ENCODE measurements at places on chromosomes 12 and 14. TPM values are rescaled to one million over a fixed set of nuclear protein-coding genes. Genes with fewer than 3 reads are reported as not detected.
A peak's percentile ranks its signal among the peaks of the same experiment; 100 is the strongest.

GRCh38 chr12:95231190-95231589, 13.6 kb downstream of the VEZT start:
- no peak for DNase-seq

DNA sequence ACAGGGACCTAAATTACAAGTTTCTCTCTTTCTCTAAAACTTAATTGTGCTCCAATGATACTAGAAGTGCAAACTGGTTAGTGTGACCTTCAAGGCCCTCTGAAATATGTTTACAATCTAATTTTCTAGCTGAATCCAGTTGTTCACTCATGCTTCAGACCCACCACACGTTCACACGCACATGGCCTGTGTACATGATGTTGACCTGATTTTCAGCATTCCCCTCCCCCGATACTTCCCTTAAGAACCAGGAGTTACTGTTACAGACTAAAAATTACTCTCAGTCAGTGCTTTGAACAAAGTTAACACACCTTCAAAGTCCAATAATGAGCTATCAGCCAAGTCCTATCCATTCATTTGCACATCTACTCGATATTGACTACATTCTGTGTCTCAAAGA, 16.5 kb downstream of the MBIP start:
- DNase-seq = no peak

- DNase-seq = peak; percentile 94
Observed at GRCh38 chr14:54773171-54774006, 129.2 kb downstream of the GCH1 start.

DNA sequence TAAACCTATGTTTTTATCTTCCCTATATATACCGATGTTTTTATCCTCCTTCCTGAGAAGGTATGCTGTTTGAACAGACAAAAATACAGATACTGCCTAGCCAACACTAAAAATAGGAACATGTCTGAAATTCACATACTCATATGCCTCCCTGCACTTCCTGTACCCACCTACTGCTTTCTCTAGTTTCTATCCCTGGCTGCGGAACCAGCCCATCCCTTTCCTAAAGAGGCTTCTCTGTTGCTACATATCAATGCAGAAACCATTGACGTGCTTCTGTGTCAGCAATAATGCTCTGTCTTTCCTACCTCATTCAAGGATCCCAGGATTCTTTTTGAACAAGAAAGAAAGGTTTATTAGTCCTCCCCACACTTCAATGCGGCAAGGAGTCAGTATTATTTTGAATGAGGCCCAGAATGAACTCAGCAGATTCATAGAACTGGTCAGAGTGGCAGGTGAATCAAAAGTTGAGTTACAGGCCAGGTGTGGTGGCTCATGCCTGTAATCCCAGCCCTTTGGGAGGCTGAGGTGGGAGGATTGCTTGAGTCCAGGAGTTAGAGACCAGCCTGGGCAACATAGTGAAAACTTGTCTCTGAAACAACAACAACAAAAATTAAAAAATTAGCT, 67.8 kb upstream of the NAP1L1 start:
- no peak for DNase-seq

The ESRRB gene
- total RNA-seq = not detected

DNA sequence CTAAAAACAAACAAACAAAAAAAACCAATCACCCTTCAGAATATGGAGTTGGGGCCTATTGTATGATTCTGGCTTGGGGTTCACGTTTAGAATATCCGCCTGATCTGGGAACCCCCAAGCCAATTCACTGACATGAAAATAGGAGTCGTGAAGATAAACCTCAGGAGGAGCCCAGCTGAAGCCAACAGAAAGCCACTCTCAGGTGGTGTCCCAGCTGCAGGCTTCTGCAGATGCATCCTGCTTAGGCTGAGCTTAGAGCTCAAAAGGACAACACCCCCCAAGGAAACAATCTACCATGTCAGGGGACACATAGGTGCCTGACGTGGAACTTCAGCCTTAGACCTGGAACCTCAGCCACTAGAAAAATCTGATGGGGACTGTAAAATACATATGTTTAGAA, 51.9 kb downstream of the SYNE3 start:
- no peak for DNase-seq

The DACT1 gene
- total RNA-seq = 0.15 TPM

GRCh38 chr12:21502164-21502496, 541 bp downstream of the GOLT1B start:
- DNase-seq = no peak

GRCh38 chr14:88164906-88165534, 158.0 kb downstream of the KCNK10 start:
- no peak for DNase-seq

GRCh38 chr12:1050059-1050707, 59.2 kb downstream of the ERC1 start:
- no peak for DNase-seq

GRCh38 chr12:70283232-70283631, 40.0 kb downstream of the CNOT2 start:
- no peak for DNase-seq

The ARHGEF40 gene
- total RNA-seq = 11.1 TPM

DNA sequence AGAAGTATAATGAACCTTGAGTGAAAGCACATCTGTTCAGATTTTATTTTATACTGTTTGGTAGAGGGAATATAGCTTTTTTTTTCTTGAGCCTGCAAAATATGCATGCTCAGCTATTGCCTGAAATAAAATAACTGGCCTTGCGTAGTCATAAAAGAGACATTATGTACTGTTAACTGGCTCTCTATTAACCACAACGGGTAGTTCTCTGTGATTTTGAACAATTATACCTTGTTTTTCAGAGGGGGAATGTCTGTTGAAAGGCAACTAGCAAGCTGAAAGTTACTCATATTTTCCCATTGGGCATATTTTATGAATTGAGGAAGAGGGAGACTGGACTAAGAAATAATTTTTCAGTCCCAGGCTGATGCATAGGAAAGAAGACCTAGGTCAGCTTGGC, 62.6 kb downstream of the FIGNL2 start:
- DNase-seq = no peak

DNA sequence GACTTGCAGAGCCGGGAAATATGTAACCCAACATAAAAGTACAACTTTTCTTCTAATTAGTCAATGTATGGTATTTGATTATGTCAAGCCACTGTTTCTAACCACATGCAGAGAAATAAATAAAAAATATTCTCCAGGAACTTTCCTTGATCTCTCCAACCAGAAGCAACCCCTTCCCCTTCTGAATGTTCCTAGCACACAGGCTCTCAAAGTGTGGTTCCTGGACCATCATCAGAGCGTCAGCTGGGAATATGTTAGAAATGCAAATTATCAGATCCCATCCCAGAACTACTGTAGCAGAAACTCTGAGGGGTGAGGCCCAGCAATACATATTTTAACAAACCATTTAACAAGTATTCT, 21.0 kb upstream of the ITPR2 start:
- DNase-seq = no peak

The ADAM21 gene
- total RNA-seq = 0.08 TPM

DNA sequence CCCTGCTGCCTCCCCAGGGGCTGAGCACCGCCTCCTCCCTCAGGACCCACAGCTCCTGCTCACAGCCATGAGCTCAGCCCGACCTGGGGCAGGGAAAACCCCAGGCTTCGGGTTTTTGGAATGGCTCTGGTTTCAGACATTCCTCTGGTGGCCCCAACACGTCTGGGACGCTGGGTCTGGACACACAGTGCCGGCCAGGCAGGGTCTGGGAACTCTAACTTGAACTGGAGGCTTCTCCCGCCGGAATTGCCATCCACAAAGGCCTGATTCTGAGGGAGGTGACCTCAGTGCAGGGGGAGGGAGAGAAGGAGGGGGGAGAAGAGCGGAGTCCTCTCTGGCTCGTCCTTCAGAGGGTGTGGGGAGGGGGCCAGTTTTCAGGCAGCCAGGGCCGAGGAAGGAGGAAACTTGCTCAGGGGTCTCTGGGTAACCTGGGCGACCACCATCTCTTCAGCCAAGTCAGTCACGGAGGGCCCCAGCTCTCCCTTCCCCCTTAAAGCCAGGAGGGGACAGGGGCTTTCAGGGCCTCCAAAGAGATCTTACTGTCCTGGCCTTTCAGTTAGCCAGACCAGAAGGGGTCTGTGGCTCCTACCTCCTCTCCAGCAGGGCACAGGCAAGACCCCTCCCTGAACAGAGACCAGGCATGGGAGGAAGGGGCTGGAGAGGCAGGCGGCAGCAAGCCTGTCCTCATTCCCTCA, 19.4 kb downstream of the NCKAP5L start:
- no peak for DNase-seq

GRCh38 chr12:100555722-100556121, 17.8 kb upstream of the GAS2L3 start:
- no peak for DNase-seq

DNA sequence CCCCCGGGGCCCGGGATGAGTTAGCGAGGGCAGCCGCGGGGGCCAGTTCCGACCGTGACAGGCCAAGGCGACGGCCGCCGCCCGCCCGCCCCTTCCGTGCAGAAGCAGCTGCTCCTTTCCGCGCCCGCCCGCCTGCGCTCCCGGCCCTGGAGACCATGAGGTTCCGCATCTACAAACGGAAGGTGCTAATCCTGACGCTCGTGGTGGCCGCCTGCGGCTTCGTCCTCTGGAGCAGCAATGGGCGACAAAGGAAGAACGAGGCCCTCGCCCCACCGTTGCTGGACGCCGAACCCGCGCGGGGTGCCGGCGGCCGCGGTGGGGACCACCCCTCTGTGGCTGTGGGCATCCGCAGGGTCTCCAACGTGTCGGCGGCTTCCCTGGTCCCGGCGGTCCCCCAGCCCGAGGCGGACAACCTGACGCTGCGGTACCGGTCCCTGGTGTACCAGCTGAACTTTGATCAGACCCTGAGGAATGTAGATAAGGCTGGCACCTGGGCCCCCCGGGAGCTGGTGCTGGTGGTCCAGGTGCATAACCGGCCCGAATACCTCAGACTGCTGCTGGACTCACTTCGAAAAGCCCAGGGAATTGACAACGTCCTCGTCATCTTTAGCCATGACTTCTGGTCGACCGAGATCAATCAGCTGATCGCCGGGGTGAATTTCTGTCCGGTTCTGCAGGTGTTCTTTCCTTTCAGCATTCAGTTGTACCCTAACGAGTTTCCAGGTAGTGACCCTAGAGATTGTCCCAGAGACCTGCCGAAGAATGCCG, 699 bp downstream of the MGAT2 start:
- DNase-seq = no peak

GRCh38 chr14:60632777-60633176, 16.5 kb downstream of the SIX1 start:
- no peak for DNase-seq

GRCh38 chr14:72247896-72248465, 315.8 kb downstream of the RGS6 start:
- no peak for DNase-seq

DNA sequence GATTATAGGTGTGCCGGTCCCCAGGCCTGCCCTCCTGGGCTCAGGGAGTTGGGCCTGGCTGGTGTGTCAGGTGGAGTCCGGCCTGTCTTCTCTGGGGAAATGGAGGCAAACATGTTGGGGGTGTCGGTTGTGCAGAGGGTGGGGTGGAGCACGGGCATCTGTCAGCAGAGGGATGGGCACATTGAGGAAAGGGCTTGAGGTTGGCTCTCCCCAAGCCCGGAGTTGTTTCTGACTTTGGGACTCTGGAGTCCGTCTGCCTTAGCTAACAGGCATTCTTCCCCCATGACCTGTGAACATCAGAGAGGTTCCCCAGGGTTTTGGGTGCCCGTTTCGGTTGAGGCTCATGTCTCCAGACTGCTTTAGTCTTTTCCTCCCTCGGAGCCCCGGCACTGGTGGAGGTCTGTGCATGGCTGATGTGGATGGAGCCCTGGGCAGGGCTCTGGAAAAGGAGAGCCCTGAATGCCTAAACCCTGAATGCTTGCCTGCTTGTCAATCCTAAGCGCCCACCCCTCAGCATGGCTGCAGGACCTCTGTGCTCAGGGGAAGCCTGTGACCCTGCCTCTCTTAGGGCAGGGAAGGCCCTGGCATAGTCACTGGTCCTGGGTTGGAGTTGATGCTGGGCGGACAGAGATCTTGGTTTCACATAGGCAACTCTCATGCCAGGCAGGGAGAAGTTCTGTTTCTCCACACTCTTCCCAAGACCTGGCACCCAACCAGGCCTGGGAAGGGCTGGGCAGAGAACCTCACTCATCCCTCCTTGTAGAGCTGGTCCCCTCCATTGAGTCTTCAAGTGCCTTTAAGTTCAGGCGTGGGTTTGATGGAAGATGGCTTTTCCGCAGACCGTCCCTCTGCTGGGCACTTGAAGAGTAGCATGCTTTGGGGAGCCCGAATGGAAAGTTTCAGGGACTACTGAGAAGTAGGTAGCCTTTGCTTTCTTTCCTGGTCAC, 12.9 kb downstream of the NYNRIN start:
- DNase-seq = no peak

Data from Panc1 (cell line).